Activated CD8-positive, alpha-beta memory T cell treated with anti-CD3 and anti-CD28 coated beads for 4 hours (primary cell): ENCODE measurements at places on chromosomes 5 and 9.

DNA sequence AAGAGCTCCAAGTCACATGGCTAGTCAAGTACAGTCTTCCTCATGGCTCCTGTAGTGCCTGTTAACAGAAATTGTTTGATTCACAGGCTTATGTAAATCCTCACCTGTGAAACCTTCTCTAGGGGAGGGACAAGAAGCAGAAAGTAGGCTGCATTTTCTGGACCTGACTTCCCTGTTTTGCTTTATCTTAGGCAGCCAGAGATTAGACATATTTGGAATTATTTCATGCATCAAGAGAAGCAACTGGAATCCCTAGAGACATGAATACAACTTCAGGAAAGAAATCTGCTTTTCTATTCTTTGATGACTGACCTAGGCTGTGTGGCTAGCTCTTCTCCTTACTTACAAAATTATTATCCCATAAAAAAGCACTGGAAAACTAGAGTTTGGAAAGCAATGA lies 52.3 kb downstream of the CAST start:
- no peak for DNase-seq

- no peak for DNase-seq
These were observed 52.1 kb downstream of the LRSAM1 start for GRCh38 chr9:127503379-127503921.

GRCh38 chr9:87338088-87338989 lies 159.3 kb upstream of the DAPK1 start:
- DNase-seq = no peak

DNA sequence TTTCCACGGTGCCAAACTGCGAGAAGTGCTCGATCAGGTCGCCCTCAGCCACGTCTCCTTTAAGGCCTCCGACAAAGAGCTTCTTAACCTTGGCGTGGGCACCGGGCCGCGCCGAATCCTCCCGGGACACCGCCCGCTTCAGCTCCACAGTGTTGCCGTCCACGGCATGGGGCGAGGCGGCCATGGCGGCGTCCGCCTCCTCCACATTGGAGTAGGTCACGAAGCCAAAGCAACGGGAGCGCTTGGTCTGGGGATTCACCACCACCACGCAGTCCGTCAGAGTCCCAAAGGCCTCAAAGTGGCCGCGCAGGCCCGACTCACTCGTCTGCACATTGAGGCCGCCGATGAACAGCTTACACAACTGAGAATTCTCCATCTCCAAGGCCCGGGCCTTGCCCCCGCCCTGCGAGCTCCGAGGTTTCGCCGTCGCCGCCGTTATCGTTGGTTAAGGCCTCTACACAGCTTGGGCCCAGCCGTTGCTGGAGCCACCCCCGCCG lies 424 bp downstream of the HNRNPA0 start:
- no peak for DNase-seq

GRCh38 chr9:89740722-89741121 lies 135.9 kb downstream of the GADD45G start:
- no peak for DNase-seq

- no peak for DNase-seq
These were observed 7.9 kb downstream of the CKMT2 start for GRCh38 chr5:81241001-81241400.

DNA sequence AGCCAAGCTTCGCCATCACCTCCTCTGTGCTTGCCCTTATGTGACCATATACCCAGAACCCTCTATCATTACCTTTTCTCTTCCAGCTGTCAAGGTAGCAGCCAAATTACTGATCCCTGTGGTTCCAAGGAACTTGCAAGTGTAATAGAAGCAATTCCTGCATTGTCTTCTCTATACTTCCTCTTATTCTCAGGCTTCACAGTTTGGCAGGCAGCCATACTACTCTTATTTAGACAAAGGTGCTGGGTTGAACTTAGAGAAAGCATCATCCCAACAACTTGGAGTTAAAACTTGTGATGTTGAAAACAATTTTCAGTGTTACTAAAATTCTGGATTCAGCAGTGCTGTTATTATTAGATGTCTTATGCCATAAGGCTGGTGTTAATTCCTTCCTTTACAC lies 93.2 kb downstream of the NLN start:
- no peak for DNase-seq

DNA sequence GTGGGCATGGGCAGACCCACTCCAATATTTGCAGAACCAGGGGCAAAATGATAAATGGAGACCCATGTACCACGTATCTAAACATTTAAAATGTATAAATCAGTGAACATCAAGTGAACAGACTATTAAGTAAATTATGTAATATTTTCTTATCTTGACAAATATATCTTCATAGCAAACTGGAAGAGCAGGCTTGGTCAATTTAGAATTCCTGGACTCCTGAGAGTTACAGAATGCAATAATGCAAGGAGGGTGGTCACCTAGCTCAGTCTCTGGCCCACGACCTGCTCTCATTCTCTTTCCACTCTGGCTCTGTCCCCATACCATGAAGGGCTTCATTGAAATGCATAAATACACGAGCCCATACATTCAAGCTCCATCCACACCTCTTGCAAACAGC lies 398.0 kb downstream of the ENC1 start:
- no peak for DNase-seq

GRCh38 chr9:93434056-93434455 lies 17.4 kb upstream of the FAM120A start:
- DNase-seq = no peak

GRCh38 chr5:65076251-65076869 lies 307.6 kb downstream of the CWC27 start:
- peak; percentile 41 for DNase-seq

- DNase-seq = no peak
These were observed 8.4 kb upstream of the MXD3 start for GRCh38 chr5:177319913-177320588.

- no peak for DNase-seq
These were observed 190.1 kb downstream of the ESM1 start for GRCh38 chr5:54795284-54795683.
